ENCODE measurements at places on chromosomes 6 and 20.

GRCh38 chr6:25659633-25660368 lies 7.8 kb downstream of the SCGN start:
- peak; percentile 86 for DNase-seq

- no peak for DNase-seq
Measured at GRCh38 chr6:947235-947934, 254.4 kb upstream of the EXOC2 start.

DNA sequence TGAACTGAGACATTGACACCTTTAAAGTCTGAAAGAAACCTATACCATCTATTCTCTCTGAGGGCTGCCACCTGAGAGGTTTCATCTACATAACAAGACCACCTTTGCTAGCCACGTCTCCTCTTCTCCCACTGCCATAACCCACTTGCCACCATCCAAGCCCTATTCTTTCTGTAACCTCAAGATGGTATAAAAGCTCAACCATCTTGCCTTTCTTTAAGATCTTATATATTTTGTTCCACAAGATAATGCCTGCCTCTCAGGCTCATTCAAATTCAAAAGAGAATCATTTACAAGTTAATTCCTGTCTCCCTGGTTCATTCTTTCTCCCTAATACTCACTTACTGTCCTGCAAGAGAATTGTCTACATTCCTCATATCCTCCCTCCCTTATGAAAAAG lies 192.5 kb downstream of the OTOR start:
- DNase-seq: no peak

DNA sequence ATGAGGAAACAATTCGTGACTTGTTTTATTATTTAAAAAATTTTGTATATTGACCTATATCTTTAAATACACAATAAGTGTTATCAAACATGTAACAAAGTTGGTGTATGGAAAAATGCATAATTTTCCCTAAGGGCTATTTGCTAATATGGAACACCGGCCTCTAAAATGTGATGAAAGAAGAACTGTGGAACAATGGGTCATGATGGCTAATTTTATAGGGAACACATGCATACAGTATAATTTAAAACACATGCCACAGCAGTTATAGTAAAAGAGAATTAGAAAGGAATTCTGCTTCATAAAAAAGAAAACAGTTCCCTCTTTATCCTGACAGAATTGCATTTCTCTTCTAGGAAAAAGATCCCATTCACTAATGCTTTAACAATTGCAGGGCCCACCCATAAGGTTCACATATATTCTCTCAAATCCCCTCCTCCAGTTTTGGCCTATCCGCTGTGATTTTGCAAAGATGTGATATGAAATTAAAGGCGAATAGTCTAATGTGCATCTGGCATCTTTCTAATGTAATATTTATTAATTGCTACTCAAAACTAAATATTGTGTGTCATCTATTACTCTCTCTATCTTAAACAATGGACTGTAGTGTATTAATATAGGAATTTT lies 628.1 kb upstream of the CITED2 start:
- DNase-seq: no peak

GRCh38 chr6:39948199-39948791 lies 14.0 kb upstream of the MOCS1 start:
- DNase-seq: no peak

GRCh38 chr20:32984196-32984595 lies 20.0 kb downstream of the SUN5 start:
- DNase-seq: no peak

DNA sequence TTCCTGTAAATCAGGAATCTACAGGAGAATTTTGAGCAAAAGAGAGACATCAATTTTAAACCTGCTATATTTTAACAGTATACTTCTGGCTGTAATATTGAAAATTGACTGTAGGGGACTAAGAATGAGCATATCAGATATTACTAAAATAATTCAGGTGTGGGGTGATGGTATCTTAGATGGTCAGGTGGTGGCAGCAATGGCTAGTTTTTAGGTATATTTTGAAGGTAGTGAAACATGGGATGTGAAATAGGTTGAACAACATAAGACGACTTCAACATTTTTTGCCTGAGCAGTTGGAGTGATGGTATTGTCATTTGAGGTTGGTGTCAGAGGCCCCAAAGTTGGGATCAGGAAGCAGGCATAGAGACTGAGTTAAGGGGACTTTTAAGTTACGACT lies 32.1 kb downstream of the FAM83B start:
- DNase-seq: no peak

GRCh38 chr20:41894255-41894963 lies 276.2 kb upstream of the CHD6 start:
- DNase-seq: no peak

GRCh38 chr6:144659202-144660182 lies 374.4 kb downstream of the UTRN start:
- DNase-seq: no peak

GRCh38 chr6:2859185-2859700 lies 17.6 kb upstream of the SERPINB1 start:
- DNase-seq: no peak

DNA sequence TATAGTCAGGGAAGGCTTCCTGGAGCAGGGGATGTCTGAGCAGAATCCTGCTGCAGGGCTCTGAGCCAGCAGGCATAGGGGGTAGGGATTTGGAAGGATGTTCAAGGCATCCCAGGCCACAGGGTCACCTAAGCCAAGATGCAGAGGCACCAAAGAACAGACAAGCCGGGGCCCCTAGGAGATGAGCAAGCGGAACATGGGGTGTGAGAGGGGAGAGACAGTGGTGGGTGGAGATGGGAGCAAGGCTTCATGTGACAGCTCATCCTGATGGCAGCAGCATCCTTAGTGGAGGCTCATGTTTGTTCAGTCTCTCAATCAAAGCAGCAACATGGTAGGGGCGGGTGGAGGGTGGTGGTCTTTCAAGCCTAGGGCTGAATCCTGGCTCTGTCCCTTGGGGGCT lies 29.8 kb upstream of the TCP11 start:
- DNase-seq: no peak

DNA sequence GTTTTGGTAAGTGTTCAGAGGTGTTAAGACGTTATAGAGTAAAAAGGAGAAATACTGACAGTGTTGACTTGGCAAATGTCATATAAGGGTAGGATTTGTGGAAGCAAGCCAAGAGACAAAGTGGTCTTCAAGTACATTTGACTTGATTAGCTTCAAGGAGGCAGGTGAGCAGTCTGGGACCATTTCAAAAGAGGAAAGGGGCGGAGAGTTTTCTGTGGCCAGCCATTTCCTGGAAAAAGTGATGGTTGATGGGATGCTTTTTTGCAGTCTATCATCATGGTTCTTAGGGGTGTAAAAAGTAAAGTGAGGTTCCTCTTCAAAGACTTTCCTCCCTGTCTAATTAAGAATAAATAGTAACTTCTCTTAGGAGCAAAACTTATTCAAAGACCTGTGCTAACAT lies 28.7 kb downstream of the FKBP1A start:
- peak; percentile 7 for DNase-seq

- no peak for DNase-seq
Measured at GRCh38 chr20:10953437-10953836, 279.6 kb upstream of the JAG1 start.

DNA sequence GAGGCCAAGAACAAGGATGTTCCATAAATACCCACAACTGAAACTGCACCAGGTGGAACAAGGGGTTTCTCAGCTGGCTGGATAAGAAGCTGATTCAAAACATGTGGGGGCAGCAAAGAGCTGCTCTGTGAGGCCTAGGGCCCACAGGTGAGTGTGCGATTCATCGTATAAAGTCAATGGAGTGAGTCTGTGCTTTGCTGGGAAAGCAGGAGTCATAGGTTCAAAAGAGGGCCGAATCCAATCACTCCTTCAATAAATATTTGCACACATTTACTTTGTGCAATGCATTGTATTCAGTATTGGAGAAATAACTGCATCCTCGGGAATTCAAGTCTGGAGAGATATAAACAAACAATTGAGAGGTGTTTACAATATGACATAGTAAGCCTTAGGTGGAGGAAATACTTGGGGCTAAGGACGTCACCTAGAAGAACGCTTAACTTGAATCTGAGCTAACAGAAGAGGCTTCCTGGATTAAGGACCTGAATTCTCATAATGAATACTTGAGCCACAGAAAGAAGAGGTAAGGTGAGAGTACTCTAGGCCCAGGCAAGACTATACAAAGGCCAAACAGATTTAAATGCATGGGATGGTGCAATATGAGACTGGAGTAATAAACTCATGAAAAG lies 83.7 kb upstream of the TMEM30A start:
- DNase-seq: no peak

DNA sequence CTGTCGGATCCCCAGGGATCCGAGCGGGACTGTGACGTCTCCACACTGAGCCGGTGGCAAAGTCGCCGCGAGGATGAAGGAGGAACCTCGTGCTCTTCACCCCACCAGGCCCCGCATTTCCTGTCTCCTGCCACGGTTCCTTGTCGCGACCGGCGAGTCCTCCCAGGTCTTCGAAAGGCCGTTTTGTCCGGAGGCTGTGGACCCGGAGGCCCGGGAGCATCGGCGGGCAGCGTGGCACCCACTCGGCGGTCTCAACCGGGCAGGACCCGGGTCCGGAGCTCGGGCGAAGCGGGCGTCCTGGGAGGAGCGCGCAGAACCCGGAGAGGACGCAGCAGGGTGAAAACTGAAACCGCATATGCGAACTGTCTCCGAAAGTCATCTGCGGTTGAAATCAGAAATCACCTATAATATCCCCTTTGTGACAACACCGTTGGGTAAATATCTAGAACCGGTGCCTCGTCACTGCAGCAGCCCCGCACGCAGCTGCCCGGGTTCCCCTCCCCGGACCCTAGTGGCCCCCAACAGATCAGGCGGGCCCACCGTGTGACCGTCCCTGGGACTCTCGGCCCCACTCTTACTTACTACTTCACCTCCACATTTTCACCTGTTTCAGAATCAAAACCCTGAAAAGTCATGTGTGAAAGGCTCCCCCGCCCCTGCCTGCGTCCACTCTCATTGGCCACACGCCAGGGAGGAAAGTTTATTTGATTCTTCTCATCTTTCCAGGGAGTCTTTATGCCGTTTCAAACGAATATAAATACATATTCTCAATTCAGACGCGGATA lies 3.1 kb upstream of the ULBP2 start:
- DNase-seq: no peak

DNA sequence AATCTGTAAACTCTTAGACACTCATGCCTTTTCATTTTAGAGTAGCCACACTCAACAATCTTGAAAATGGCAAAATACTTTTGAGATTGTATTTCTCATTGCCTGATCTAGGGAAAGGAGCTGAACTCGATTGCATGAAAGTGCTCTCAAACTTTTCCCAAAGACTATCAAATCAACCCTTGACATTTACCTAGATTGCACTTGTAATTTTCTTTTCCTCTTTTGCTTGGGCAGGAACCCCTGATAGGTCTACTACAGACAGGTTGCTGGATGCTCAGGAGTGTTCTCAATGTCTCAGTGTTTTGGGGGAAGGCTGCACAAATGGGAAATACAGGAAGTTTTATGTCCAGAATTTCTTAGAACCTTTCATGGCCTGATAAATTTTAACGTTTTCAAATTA lies 468.0 kb upstream of the GJE1 start:
- DNase-seq: no peak

GRCh38 chr20:10708351-10709185 lies 34.8 kb upstream of the JAG1 start:
- DNase-seq: no peak

GRCh38 chr6:109454496-109455436 lies 806 bp downstream of the MICAL1 start:
- no peak for DNase-seq

- DNase-seq: no peak
Measured at GRCh38 chr20:46987001-46987400, 92.4 kb downstream of the EYA2 start.

DNA sequence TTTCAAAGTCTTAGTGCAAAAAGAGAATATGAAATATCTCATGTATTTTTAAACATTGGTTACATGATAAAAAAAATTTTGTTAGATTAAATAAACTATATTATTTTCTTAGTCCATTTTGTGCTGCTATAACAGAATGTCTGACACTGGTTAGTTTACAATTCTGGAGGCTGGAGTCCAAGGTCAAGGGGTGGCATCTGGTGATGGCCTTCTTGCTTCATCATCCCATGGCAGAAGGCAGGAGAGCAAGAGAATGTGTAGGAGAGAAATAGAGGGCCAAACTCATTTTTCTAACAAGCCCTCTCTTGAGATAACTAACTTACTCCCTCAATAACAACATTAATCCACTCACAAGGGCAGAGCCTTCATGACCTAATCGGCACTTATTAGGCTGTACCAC lies 11.5 kb upstream of the MCUR1 start:
- DNase-seq: no peak

DNA sequence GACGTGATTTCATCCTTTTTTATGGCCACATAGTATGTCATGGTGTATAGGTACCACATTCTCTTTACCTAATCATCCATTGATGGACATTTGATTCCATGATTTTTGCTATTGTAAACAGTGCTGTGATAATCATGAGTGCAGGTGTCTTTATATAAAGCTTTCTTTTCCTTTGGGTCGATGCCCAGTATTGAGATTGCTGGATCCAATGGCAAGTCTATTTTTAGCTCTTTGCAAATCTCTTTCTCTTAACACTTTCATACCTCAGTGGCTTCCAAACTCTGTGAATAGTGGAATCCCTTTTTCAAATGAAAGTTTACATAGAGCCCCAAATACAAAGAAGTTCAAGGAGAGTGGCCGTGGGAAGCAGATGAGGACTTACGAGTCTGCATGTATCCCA lies 105.8 kb upstream of the SPTLC3 start:
- peak; percentile 66 for DNase-seq

DNA sequence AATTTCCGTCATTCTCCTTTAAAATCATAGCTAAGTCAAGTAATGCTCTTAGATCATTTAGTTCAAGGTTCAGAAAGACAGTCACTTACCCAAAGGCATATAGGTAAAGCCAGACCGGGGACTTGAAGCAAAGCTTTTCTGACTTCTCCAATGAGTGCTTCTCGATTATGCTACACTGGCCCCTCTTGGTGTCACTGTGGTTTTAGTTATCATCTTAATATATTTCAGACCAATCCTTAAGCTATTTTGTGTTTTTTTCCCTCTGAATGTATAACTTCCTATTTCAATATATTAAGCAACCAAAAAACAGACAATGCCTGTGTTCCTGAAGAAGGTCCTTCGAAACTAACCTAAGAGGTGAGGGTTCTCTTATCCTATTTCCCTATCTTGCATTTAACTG lies 3.9 kb downstream of the PRDM1 start:
- DNase-seq: no peak

DNA sequence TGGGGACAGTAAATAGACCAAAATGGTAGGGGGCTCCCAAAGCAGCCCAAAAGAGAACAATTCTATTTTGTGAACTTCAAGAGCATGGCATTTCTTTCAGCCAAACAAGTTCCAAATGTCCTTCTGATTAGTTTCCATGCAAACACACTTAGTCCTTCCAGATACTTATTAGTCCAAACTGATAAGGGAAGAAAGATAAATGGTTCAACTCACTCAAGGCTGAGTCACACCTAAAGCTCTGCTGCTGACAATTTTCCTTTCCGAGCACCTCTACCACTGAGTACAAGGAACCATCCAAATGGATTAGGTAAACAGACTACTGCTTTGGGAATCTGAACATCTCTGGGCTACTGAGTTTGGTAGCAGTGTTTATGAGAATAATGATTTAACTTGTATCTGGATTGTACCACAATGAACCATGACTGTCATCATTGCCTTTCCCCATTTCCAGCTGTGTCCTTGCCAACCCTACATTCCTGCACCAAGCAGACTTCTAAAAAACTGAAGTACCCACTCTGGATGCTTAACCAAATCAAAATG lies 71.2 kb downstream of the TNFRSF21 start:
- no peak for DNase-seq
